ENCODE measurements at places on chromosomes 4 and X.

DNA sequence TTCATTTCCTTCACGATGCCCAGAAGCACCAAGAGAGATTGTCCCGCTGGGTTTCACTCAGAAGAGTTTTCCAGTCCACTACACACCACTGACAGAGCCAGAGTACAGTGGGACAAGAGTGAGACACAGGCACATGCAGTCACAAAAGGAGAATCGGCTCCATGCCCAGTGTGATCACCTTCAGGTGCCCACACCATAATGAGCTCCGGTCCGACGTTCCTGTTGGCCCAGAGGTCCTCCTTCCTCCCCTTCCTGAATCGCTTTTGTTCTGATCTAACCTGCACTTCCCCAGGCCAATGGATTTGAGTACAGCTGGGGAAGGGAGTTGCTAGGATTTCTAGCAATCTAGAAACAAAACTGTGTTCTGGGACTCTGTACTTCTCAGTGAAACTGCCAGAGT is 4.6 kb upstream of the CHRNA9 start:
- no peak for ATAC-seq

GRCh38 chr4:7415927-7416686 is 18.6 kb downstream of the PSAPL1 start:
- no peak for ATAC-seq

GRCh38 chrX:17377091-17377717 is 2.2 kb downstream of the NHS start:
- no peak for ATAC-seq

DNA sequence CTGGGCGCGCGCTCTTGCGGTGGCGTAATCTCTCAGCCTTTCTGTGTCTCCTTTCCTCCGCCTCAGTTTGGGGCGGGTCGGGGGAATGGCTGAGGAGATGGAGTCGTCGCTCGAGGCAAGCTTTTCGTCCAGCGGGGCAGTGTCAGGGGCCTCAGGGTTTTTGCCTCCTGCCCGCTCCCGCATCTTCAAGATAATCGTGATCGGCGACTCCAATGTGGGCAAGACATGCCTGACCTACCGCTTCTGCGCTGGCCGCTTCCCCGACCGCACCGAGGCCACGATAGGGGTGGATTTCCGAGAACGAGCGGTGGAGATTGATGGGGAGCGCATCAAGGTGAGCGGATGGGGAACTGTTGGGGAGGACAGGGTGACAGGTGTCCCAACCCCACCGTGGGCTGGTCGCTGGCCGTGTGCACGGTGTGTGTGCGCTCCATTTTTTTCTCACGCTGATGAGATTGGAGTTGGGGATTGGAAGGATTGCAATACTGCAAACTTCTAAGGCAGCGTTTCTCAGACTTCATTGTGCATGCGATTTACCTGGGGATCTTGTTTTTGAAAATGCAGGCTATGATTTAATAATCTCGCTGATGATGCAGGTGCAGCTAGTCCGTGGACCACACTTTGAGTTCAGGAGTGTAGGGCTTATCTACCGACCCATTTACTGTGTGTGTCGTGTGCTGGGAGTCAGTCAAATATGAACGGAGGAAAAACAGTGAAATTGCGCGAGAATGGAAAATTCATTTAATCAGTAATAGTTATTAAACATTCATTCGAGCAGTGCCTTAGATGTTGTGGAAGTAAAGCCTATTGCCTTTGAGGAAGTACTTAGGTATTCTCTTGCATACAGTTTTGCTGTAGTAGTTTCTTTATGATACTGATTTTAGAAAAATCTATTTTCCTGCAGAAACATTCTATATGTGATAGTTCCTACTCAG is at the start of gene RAB33B:
RAB33B (plus strand) TSS at position 11 of the 935 bp plus-strand sequence; CDS start at position 86, 75 bp downstream.
- ATAC-seq = no peak

DNA sequence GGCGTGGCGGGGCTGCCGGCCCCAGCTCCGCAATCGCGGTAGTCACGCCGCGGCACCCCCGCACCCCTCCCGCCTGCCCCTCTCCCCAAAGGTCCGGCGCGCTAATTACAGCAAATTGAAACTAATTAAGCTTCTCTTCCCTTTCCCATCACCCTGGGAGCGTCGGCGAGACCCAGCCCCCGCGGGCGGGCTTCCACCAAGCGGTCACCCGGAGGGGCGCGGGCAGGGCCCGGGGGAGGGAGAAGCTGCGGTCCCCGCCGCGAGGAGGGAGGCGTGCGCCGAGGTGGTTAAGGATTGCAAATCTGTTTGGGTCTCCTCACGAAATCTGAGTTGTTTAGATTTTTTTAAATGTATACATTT is 13.1 kb downstream of the ARX start:
- no peak for ATAC-seq

- no peak for ATAC-seq
Observed at GRCh38 chrX:330726-331150, 12.1 kb upstream of the GTPBP6 start.

DNA sequence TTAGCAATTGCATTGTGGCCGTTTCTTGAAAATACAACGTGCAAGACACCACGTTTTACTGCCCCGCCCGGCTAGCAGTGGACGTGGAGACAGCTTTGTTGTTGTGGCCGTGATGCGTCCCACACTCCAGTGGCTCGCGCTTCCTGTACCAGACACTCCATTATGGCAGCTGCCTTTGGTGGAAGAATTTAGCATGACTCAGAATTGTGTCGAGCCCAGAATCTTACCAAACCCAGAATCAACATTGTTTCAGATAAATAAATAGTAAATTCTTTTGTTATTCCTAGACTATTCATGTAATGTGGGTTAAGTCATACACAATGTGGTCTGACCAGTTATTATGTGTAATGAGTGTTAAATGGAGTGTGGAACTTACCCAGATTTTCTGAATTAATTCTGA is 25.3 kb upstream of the S100P start:
- ATAC-seq = no peak

- no peak for ATAC-seq
Observed at GRCh38 chr4:152516156-152516555, 19.7 kb downstream of the FBXW7 start.

DNA sequence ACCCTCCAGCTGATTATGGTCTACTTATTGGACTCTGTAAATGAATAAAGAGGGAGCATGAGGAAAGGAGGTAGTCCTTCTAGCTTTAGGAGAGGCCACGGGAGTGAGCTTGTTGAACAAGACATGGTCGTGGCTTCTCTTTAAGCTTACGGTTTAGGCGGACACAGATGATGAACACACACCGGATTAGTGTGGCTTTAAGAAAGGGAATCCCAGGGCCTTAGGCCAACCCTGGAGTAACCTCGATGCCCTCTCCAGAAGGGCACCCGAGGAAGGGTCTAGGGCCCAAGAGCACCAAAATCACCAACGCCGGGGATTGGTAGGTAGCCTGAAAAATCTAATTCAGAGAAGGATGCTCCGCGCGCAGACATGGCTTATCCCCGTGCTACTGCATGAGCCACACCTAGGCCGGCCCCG is 39.4 kb downstream of the ERVMER34-1 start:
- no peak for ATAC-seq

GRCh38 chr4:64581422-64581821 is 172.2 kb upstream of the TECRL start:
- ATAC-seq = no peak

- peak; percentile 41 for ATAC-seq
Observed at GRCh38 chr4:88033309-88033708, 25.9 kb downstream of the PKD2 start.

DNA sequence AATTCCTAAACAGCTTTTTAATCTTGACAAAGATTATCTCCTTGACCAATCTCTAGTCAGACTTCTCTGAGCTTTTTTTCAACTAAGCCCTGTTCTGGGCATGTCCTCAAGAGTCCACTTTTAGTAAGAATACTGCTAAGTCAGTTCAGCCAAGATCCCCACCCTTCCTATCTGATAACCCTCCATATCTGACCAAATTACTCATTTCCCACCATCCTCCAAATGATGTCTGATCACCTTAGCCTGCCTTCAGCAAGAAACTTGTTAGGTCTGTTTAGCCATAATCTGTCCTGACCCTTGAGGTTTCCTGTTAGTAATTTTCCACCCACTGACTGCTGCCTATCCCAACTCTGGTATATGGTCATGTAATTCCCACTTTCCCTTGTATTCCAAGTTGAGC is 65.2 kb downstream of the FAM13A start:
- ATAC-seq = no peak

DNA sequence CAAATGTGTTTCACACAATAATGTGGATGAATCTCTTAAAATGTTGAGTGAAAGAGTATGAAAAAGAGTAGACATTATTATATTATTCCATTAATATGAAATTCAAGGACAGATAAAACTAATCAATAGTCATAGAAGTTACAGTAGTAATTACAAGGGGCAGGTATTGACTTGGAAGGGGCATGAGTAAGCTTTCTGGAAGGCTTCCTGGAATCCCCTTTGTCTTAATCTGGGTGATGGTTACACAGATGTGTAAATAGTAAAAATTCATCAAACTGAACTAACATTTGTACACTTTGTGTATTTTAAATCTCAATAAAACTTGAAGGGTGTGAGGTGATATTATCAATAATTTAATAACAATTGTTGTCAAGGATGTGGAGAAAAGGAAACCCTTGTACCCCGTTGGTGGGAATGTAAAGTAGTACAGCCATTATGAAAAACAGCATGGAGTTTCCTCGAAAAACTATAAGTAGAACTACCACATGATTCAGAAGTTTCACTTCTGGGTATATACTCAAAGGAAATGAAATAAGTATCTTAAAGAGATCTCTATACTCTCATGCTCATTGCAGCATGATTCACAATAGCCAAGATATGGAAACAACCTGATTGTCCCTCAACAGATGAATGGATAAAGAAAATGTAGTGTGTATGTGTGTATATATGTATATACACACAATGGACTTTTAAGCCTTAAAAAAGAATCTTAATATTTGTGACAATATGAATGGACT is 96.9 kb upstream of the MID1IP1 start:
- peak; percentile 88 for ATAC-seq

DNA sequence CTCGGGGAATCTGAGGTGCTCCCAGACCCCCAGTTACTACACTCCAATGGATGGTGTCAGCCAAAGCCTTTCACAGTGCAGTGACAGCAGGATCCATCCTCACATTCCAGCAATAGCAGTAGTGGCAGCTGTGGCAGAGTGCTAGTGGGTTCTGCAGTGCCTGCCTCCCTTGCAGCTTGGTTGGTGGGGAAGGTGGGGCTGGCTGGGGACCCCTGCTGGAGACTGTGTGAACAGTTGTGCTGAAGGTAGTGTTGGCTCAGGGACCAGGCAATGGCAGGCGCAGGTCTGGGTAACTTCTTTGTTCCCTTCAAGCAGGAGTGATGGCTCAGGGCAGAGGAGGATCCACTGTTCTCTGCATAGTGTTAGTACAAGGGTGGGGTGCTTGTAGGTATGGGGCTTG is 343.7 kb upstream of the TRAM1L1 start:
- ATAC-seq = no peak

DNA sequence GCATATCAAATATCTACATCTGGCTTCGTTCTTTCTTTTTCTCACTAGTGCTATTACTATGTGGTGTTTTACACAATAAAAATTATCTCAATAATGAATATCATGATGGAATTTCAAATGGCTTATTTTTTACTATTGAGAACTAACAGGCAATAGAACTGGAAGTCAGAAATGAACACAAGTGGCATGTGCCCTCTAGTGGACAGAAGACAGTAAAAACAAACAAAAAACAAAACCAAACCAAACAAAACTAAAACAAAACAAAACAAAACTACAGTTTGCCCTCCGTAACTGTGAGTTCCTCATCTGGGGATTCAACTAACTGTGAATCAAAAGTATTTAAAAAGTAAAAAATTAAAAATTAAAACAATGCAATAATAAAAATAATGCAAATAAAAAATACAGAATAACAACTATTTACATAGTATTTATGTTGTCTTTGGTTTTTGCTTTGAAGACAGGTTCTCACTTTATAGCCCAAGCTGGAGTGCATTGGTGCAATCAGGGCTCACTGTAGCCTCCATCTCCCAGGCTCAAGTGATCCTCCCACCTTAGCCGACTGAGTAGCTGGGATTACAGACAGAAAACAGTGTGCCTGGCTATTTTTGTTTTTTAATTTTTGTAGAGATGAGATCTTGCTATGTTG is 195.6 kb upstream of the TACR3 start:
- no peak for ATAC-seq

GRCh38 chr4:98181809-98182208 is 38.5 kb upstream of the STPG2 start:
- ATAC-seq = no peak

All from activated CD4-positive, CD25-positive, alpha-beta regulatory T cell treated with anti-CD3 and anti-CD28 coated beads, Interleukin-2, amount 50 U/mL, for 24 hours (primary cell).